ENCODE measurements at places on chromosomes 11 and 22.
A peak's percentile ranks its signal among the peaks of the same experiment; 100 is the strongest.

DNA sequence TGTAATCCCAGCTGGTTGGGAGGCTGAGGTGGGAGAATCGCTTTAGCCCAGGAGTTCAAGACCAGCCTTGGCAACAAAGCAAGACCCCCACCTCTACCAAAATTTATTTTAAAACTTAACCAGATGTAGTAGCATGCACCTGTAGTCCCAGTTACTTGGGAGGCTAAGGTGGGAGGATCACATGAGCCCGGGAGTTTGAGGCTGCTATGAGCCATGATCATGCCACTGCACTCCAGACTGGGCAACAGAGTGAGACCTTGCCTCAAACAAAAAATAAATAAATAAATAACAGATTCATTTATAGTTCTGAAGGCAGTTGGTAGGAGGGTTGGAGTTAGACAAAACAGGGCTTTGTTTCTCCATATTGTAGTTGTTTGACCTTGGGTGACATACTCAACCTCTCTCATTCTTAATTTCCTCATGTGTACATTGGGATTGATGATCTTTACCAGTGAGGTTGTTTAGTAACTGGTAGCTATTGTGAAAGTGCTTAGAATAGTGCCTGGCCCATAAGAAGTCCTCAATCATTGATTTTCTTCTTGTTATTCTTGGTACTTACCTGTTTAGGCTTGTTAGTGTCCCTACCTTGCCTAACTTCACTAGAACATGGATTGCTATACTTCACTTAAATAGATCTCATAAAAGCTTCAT, 79.1 kb downstream of the EMSY start:
- no peak for DNase-seq

- DNase-seq: no peak
Measured at GRCh38 chr11:116189408-116190170, 583.2 kb downstream of the BUD13 start.

DNA sequence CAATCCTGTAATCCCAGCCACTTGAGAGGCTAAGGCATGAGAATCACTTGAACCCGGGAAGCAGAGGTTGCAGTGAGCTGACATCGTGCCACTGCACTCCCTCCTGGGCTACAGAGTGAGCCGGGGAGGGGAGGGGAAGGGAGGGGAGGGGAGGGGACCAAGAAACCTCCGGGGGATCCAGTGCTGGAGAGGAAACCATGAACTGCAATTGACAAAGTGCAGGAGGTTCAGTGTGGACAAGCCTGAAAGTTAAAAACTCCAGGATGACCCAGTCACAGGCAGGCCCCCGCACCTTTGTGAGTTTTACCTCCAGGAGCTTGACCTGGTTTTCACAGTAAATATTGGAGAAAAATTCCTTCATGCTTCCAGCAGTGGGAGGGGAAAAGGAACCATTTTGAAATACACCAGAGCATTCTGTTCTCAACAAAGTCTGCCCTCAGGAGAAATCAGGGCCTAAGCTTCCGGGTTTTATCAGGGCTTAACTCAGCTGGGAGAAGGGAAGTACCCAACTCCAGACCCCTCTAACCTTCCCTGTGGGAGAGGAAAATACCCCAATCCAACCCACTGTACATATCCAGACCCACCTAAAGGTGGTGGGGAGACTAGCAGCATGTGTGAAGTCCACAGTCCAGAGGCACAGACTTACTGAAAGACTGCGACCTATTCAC, 15.5 kb upstream of the ZFTA start:
- no peak for DNase-seq

DNA sequence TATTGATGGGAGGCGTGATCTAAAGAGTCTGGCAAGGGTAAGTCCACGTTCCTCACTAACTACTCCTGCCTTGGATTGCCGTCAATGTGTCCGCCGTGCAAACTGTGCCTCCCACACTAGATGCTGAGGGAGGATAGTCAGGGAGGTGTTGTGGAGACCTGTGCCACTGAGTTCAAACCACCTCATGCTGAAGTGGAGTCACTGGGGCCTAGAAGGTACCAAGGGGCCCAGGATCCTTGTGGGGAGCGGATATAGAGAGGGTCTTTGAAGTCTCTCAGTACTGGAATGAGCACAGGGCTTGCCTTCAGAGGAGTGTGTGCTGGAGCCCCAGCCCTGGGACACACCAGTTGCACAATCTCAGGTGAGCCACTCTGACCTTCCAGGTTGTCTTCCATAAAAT, 27.1 kb upstream of the TMPRSS4 start:
- no peak for DNase-seq

GRCh38 chr11:86775361-86775760, 25.0 kb upstream of the PRSS23 start:
- no peak for DNase-seq

DNA sequence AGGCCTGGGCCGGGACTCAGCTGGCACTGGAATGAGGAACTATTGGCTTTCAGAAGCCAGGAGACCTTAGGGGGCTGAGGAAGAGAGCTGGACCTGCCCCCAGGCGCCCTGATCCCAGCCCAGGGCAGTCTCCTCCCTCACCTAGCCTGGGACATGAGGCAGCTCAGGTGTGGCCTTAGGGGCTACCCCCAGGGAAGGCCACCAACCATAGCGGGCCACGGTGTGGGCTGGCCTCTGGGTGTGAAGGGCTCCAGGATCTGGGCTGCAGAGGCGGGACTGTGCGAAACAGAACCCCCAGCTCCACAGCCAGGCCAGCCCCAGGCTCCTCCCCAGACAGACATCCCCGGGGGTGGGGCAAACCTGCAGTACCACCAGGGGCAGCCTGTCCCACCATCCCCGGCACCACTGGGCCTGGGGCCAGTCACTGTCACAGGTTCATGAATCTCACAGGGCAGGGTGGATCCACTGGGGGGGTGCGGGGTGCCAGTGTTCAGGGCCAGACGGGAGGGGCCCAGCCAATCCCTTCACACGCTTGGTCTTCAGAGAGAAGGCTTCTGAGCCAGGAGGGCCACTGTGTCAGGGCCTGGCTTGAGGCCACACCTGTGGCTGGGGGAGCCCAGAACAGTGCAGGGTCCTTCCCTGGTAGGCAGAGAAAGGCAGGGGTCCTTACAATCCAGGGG, 3.5 kb downstream of the PLXNB2 start:
- no peak for DNase-seq

GRCh38 chr11:1990872-1991578, 6.6 kb downstream of the H19 start:
- no peak for DNase-seq

DNA sequence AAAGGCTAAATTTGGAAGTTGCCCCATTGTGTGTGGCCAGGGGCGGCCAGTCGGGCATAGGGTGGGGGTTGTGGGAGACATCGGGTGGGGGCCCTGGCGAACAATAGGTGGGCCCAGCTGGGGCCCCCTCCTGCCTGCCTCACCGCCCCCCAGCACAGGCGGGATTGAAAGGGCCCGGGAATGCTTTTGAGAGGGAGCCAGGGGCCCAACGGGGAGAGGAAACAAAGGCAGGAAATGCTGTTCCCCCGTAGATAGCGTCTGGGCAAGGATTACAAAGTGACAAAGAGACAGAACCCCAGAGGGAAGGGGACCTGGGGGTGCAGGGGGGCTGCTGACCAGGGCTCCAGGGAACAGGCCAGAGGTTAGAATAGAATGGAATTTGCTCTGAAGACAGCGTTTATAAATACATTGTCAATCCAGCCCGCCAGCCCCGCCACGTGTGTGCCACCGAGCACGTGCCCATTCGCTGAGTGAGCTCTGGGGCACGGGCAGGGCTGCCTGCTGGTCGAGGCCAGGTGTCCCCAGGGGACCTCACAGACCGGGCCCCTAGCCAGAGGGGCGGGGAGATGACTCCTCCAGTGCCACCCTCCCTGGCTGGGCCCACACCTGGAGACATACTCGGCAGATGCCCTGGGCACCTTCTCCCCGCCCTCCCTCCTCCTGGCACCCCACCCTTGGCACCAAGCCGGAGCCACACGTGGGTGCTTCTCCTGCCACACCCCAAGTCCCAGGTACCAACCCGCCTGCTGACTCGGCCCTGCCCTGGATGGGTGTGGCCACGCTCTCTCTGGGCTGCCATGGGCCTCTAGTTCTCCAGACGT, 9.7 kb downstream of the PDGFB start:
- DNase-seq: no peak

- DNase-seq: no peak
Measured at GRCh38 chr11:121153472-121153871, 52.4 kb downstream of the TECTA start.

GRCh38 chr11:111589886-111590499, 12.3 kb upstream of the SIK2 start:
- no peak for DNase-seq

DNA sequence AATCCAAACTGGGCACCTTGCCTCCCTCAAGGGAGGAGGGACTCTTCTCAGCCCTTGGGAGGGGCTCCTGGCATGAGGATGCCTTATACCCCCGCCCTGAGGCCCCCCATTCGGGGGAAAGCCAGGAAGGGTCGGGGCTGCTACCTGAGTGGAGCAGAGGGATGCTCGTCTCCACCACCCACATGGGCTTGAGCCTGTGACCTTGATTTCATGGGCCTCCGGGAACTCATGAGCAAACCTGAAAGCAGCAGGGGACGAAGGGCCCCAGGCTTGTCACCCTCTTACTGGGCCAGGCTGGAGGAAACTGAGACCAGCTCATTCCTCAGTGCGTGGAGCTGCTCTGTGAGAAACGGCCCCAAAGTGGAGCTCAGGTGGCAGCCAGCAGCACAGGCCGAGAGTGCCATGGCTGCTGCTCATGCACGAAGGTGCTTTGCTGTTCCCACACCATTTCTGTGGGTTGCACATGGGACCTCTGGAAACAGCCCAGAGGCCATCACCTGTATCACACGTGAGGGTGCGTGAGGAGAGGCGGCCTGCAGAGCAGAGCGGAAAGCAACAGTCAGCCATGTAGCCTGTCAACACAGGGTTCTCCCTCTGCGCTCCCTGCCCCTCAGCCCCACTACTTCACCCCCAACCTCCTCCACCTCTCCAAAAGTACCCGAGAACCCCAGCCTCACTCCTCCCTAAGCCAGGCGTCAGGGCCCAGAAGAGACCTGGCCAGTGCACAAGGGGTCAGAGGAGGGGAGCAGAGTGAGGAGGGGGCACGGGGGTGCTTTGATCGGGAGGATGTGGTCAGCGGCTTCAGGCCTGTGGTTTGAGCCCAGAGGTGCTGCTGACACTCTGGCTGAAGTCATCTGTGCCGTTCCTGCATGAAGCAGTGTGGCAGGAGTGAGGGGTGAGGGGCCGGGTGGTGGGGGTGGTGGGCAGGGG, 14.1 kb upstream of the IL2RB start:
- DNase-seq: no peak

DNA sequence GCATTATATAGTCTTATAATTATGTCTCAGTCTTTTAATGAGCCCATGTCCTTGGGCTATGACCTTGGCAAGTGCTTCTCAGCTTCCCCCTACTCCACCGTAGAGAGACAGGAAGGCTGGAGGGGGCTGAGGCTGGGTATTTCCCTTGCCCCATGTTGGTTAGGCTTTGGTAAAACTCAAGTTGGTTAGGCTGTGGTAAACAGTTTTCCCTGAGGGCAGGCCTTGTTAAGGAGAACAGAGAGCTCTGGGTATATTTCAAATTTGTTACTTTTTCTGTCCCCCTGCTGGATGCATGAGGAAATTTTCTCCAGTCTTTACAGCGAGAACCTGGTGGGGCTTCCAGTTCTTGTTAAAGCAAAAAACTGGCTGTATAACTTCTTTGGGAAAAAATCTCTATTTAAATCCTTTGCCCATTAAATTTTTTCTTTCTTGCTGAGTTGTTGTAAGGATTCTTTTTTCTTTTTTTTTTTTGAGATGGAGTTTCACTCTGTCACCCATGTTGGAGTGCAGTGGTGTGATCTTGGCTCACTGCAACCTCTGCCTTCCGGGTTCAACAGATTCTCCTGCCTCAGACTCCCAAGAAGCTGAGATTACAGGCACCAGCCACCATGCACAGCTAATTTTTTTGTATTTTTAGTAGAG, 12.2 kb upstream of the DCHS1 start:
- peak; percentile 47 for DNase-seq

- peak; percentile 90 for DNase-seq
Measured at GRCh38 chr11:130166457-130166784, 6.8 kb downstream of the ST14 start.

- DNase-seq: no peak
Measured at GRCh38 chr11:126654886-126655806, 299.7 kb downstream of the ST3GAL4 start.

DNA sequence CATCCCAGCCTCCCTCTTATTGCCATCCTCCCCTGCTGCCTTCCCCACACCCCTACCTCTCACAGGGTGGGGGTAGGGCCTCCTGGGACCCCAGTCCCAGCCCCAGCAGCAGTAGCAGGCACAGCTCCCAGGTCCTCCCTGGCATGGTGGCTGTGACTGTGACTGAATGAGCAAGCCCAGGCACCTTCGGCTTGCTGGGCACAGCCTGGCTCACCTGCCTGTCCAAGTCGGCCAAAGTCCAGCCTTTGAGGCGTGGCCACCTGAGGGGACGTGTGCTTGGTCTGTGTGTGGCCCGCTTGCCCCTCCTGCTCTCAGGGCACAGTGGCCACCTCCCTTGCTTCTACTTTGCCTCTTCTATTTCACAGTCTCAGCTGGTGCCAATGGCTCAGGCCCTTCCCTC, at the start of gene TREH:
TSS of gene TREH (minus strand) at position 168 of the 400 bp plus-strand sequence. CDS start at position 145, 23 bp downstream.
- DNase-seq: no peak

DNA sequence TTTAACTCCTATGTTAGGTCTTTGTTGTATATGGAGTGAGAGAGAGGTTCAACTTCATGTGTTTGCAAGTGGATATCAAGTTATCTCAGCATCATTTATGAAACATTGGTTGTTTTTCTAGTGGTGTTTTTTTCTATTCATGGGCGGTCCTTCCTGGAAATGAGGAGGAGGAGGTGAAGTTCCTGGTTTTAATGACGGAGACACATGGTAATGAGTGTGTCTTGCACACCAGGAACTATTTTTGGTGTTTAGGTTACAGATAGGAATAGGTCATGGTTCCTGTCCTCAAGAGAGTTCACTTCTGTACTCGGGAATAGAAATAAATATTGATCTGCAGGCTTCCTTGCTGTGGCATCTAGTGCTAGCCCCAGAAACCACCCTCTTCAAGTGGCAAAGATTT, 74.9 kb downstream of the JAM3 start:
- DNase-seq: no peak

DNA sequence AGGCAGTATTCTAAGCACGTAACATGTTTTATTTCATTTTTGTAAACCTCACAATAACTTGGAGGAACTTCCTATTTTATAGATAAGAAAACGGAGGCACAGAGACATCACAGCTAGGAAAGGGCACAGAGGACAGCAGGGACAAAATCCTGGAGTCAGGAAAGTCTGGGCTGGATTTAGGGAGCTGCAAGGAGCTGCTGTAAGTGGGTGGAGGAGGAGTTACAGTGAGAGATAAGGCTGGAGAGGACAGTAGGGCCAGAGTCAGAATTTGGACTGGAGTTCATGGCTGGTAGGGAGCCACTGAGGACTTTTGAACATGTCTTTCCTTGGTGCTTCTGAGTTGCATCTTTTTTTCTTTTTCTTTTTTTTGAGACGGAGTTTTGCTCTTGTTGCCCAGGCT, 32.2 kb upstream of the PTPRJ start:
- DNase-seq: no peak

GRCh38 chr22:48493733-48494132, 1333.9 kb downstream of the BRD1 start:
- no peak for DNase-seq

- DNase-seq: peak; percentile 23
Measured at GRCh38 chr22:37639771-37640590, 512 bp downstream of the SH3BP1 start.

- DNase-seq: peak; percentile 26
Measured at GRCh38 chr11:121452609-121453150, at the start of gene SORL1-AS1. Gene SORL1-AS1 (minus strand): TSS chr11:121452967.
